ENCODE measurements at places on chromosomes 12 and 14.

GRCh38 chr12:19712041-19712440 is 272.7 kb downstream of the AEBP2 start:
- no peak for DNase-seq

- no peak for DNase-seq
Measured at GRCh38 chr14:87994974-87995373, 2.0 kb upstream of the GALC start.

DNA sequence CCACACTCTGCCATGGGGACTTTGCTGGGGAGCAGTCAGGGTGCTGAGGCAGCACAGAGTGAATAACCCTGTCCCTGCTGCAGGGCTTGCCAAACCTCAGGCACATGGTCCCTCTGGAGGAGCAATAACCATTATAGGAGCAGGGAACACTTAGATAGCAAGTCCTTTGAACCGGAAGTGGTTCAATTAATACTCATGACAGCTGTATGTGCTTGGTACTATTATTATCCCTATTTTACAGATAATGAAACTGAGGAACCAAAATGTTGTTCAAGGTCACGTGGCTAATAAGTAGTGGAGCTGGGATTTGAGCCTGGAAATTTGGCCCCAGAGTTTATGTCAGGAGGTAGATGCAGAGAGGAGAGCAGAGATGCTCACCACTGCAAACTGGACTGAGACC is 49.0 kb downstream of the RFX4 start:
- DNase-seq: no peak

GRCh38 chr12:63918800-63919300 is 74.3 kb downstream of the SRGAP1 start:
- no peak for DNase-seq

DNA sequence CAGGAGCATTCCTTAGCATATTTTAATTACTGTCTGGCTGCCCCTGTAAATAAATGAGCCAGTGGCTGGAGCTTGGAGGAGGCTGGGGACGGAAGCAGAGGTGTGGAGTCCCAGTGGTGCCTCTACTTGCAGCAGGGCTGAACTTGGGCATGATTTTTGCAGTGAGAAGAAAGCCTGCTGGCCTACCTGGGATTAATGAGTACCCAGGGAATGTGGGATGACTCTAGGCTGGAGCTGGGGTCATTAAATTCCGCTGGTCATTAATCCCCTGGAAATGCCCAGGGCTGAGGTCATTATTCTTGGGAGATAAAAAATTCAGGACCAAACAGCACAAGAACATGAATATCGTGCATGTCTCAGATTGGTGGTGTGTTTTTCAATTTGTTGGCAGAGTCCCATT is 753.3 kb downstream of the VRK1 start:
- DNase-seq: no peak

DNA sequence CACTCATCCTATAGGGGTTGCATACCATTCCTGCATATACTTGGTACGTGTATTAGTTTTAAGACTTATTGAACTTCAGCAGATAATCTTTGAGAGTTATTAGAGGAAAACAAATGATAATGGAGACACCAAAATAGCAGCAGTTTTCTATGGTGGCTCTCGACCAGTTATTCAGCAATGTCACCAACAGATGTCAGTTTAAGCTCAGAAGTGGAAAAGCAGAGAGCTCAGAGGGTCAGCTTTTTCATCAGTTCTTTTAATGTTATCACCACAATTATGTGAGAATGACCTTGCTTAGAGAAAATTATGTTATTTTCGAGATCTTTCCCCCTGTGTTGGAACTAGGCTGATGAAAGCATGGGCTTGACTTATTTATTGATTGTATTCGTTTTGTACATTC is 32.0 kb downstream of the PTPN11 start:
- no peak for DNase-seq

GRCh38 chr14:100446572-100446971 is 123.4 kb downstream of the SLC25A47 start:
- no peak for DNase-seq

DNA sequence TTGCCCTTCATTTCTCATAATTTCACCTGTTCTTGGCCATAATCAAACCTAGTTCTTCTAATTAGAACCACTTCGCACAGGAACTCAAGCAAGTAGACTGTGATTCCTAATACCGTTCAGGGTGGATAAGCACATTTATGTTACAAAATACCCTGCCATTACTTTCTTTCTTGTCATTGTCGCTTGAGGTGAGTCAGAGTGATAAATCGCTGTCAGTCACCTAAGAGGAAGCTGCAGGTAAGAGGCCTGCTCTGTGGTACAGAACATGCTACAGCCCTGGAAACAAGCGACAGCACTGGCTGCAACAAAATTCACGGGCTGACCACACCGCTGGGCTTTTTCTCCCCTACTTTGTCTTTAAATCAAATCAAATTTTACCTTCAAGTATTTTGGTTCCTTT is 218.2 kb downstream of the ANO6 start:
- DNase-seq: no peak

GRCh38 chr12:130685250-130685787 is 30.8 kb downstream of the RIMBP2 start:
- no peak for DNase-seq

DNA sequence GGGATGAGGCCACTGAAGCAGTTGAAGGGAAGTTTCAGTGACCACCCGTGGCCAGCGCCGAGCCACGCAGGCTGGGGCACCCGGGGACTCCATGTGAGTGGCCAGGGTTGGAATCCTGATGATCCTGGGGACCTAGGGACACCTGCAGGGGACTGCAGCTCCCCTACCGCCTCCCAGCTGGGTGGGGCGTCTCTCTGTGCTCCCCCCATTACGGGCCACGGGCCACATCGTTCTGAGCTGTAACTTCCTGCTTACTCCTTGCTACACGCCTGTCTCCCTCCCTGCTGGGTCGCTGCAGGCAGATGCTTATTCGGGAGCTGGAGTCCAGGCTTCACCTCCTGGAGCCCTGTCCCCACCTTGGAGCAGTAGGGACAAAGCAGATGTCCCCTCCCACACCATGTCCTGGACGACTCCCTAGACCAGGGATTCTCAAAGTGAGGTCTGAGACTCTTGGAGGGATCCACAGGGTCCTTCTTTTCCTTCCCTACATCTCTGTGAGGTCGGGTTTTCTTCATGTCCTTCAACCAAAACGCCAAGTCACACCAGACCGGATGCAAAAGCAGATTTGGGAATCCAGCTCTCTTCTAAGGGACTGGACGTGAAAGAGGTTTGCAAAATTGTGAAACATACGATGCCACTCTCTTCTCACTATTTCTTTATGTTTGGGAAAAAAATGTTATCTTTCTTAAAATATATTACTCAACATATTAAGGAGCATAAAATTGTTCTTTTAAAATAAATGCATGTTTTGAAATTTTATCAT is 85.9 kb upstream of the NCOR2 start:
- no peak for DNase-seq

DNA sequence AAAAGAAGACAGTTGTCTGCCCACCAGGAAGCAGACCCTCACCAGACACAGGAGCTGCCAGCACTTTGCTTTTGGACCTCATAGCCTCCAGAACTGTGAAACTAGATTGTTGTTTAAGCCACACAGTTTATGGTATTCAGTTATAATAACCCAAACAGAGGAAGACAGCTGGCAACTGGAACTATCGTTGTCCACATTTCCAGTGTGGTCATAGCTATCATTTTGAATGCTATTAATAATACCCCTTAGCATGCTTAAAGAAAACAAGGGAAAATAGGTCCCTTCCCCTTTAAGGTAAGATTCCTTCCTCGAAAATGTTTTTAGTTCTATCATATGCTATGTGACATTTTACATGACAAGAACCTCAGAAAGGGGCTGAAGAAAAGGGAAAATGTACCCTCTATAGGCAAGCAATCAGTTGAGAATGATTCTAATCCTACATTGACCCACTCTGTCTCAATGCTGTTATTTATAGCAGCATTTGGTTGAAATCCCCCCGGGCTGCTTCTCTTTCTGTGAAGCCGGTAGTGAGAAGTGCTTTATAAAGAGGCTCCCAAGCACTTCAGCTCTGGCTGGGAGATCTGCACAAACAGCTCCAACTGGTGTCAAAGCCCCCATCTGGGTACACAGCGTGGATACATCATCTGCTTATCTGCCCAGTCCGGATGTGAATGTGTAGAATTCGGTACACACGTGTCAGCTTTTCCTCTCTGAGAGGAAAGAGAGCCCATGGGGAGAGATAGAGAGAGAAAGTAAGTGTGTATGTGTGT is 221.2 kb upstream of the FLRT2 start:
- DNase-seq: no peak

DNA sequence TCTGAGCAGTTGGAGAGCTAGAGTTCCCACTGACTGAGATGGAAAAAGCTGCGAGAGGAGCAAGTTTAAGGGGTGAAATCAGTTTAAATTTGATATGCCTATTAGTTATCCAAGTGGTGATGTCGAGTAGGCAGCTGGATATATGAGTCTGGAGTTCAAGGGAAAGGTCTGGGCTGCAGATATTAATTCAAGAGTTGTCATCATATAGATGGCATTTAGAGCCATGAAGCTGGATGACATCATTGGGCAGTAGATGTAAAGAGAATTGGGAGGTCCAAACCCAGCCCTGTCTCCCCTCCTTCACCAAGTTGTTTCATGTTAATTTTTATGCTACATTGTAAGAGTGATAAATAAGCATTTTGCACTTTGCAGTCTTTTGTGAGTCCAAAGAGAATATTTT is 898.1 kb downstream of the GALC start:
- no peak for DNase-seq

DNA sequence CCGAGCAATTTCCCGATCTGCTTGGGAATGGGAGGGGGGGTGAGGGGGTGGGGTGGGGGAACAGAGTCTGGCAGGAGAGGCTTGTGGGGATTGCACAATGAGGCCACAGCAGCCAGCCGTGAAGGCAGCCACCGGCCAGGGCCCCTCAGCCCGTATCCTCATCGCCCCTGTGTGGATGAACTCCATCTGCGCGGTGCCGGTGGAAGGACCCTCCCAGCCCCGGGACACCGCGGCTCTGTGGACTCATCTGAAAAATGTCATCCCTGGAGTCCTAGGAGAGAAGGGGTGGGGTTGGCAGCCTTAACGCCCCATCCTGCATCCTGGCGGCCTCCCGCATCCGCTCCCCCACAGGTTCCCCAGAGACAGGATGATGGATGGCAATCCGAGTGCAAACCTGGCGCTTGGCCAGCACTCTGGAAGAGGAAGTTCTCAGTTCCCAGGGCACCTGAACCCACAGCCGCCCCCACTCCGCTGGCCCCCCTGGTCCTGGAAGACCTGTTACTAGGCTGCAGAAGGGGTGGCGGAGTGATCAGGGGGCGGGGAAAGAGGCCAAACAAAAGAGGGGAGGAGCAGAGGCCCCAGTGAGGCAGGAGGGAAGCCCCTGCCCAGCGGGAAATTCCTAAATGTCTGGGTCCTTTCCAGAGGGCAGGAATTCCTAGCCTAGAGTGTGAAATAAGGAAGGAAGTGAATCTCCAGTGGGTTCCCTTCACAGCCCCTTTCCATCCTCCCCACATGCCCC is 1.2 kb upstream of the TNFAIP2 start:
- DNase-seq: no peak

- DNase-seq: no peak
Measured at GRCh38 chr12:31003861-31004640, 69.6 kb upstream of the DDX11 start.

GRCh38 chr12:59886131-59886733 is 290.4 kb downstream of the SLC16A7 start:
- no peak for DNase-seq
